Activated naive CD8-positive, alpha-beta T cell treated with anti-CD3 and anti-CD28 coated beads for 36 hours (primary cell): ENCODE measurements at places on chromosomes 1 and 21. TPM values are rescaled to one million over a fixed set of nuclear protein-coding genes. Genes with fewer than 3 reads are reported as not detected.

Gene FTCD
- 0.43 TPM for total RNA-seq

Gene TNFRSF25
- 64.7 TPM for total RNA-seq

Gene GORAB
- 13.6 TPM for total RNA-seq

Gene NPHS2
- not detected for total RNA-seq

Gene GJC2
- total RNA-seq: 1.2 TPM

Gene FALEC
- total RNA-seq: not detected

Gene OR2M3
- total RNA-seq: not detected

Gene TTLL7
- total RNA-seq: 0.36 TPM

Gene PPIE
- total RNA-seq: 66.9 TPM

Gene SDHC
- 187 TPM for total RNA-seq

Gene LRRC71
- total RNA-seq: not detected

Gene OR2T27
- not detected for total RNA-seq

Gene BRINP3
- total RNA-seq: not detected

Gene NID1
- total RNA-seq: 0.10 TPM

Gene C1orf87
- total RNA-seq: not detected

Gene CD52
- 278 TPM for total RNA-seq

Gene TLCD4
- total RNA-seq: 0.60 TPM

Gene RPRD2
- total RNA-seq: 22.8 TPM

Gene HMGCS2
- not detected for total RNA-seq

Gene MROH9
- total RNA-seq: not detected

Gene LCE2A
- total RNA-seq: not detected

Gene HPDL
- 51.8 TPM for total RNA-seq

Gene SMCP
- total RNA-seq: not detected

Gene IL20
- total RNA-seq: not detected

Gene DNAJB4
- total RNA-seq: 7.0 TPM

Gene FAAH
- 2.8 TPM for total RNA-seq

Gene PTGER3
- not detected for total RNA-seq

Gene AMY1A
- total RNA-seq: not detected

Gene TFF2
- total RNA-seq: not detected

Gene FAM151A
- total RNA-seq: not detected

Gene TSPEAR
- total RNA-seq: not detected

Gene PIK3C2B
- total RNA-seq: 21.3 TPM

Gene SEMA4A
- 13.2 TPM for total RNA-seq

Gene EFNA1
- 0.74 TPM for total RNA-seq

Gene RGS5
- total RNA-seq: 4.0 TPM

Gene HSD3B2
- total RNA-seq: not detected

Gene IL24
- 0.54 TPM for total RNA-seq

Gene C8A
- total RNA-seq: not detected

Gene CASQ2
- not detected for total RNA-seq

Gene SPRR1B
- total RNA-seq: not detected

Gene CFAP45
- total RNA-seq: 0.78 TPM

Gene OLFML2B
- not detected for total RNA-seq

Gene DCDC2B
- total RNA-seq: not detected
